ENCODE measurements at places on chromosomes 6 and 20.

DNA sequence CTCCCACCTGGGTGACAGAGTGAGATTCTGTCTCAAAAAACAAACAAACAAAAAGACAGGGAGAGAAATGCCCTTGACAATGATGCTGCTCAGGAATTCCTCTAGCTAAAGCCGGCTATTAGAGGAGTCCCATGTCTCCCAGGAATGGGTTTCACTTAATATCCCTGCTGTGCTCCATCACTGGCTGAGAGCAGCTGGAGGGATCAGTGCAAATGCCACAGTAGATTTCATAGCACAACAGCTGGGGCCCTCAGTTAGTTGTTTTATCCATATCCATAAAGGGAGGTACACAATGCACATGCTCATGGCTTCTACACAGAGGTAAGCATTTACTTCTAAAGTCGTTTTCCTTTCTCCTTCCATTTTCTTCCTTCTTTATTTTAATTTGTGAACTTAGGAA, 742.0 kb upstream of the POU3F2 start:
- DNase-seq, result no peak

GRCh38 chr20:19026901-19027644, 185.4 kb upstream of the SLC24A3 start:
- DNase-seq, result no peak

GRCh38 chr6:169175360-169175887, 78.2 kb downstream of the THBS2 start:
- no peak for DNase-seq

- peak; percentile 16 for DNase-seq
Observed at GRCh38 chr6:79984261-79984660, 20.2 kb upstream of the TTK start.

DNA sequence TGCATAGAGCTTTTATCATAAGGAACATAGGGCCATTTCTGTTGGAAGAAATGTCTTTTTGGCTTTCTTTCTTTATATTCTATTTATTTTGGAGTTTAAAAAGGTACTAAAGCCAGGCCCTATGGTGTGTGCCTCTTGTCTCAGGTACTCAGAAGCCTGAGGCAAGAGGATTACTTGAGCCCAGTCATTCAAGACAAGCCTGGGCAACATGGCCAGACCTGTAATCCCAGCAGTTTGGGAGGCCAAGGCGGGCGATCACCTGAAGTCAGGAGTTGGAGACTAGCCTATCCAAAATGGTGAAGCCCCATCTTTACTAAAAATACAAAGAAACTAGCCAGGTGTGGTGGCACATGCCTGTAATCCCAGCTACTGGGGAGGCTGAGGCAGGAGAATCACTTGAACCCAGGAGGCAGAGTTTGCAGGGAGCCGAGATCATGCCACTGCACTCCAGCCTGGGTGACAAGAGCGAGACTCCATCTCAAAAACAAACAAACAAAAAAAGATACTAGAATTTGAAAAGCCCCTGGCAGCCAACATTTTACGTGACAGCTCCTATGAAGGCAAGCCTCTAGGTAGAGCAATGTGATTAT, 80.0 kb downstream of the CBFA2T2 start:
- no peak for DNase-seq

- no peak for DNase-seq
Observed at GRCh38 chr6:111723412-111723970, 117.8 kb upstream of the TRAF3IP2 start.

- no peak for DNase-seq
Observed at GRCh38 chr6:23003671-23004467, 434.5 kb downstream of the HDGFL1 start.

DNA sequence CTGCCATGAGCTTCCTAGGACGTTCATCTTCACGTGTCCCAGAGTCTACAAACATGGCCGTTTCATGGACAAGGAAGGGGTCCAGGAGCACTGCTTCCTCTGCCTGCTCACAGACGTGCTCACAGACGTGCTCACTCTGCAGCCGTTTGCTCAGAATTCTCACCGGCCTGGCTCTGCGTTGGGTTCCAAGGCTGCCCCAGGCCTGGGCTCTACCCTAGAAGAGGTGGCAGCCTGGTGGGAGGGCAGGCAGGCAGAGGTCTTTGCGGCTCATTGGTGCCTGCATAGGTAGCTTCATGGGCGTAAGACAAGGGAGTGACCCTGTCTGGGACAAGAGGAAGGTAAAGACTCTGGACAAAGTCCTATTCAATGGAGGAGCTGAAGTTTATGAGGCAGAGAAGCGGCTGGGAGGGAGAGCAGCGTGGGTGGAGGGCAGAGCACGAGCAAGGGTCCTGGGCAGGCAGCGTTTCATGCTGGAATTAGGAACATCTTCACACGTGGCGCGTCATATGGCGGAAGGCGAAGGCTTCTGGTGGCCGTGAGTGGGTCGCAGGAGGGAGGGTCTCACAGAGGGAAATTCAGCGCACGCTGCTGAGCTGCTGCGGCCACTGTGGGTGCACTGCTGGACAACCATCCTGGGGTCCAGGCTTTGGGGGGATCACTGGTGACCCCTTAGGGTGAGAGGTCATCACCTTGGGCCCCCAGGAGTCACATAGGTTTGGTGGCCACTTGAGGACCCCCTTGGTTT, 138.2 kb downstream of the PHACTR3 start:
- DNase-seq, result no peak

- DNase-seq, result no peak
Observed at GRCh38 chr6:155287762-155288161, 23.9 kb downstream of the CLDN20 start.

- DNase-seq, result no peak
Observed at GRCh38 chr6:109052018-109052651, 42.5 kb downstream of the SESN1 start.

- DNase-seq, result no peak
Observed at GRCh38 chr6:130797061-130797460, 30.1 kb upstream of the SMLR1 start.

DNA sequence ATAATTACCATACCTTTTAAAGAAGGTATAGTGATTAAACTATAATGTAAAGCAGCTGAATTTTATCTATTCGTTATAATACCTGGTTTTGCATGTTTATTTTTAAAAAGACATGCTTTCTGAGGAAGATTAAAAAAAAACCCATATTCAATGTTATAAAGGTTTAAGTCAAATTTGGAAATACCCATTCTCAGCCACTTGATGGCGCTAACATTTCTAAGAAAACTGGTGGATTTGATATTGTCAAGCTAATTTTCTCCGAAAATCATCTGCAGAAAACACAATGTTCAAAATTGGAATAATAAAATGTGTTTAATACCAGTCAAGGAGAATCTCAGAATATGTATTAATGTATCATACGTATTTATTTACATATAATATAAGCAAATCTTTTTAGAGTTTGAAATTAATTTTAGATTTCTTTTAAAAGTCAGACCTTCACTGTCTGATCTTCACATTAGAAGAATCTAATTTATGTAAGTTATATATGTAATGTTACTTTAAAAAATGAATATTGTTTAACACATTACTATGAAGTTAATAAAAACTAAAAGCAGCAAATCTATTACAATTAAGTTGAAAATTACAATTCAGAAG, 35.0 kb downstream of the SHPRH start:
- peak; percentile 7 for DNase-seq

- no peak for DNase-seq
Observed at GRCh38 chr6:6634735-6635075, 46.2 kb downstream of the LY86 start.

DNA sequence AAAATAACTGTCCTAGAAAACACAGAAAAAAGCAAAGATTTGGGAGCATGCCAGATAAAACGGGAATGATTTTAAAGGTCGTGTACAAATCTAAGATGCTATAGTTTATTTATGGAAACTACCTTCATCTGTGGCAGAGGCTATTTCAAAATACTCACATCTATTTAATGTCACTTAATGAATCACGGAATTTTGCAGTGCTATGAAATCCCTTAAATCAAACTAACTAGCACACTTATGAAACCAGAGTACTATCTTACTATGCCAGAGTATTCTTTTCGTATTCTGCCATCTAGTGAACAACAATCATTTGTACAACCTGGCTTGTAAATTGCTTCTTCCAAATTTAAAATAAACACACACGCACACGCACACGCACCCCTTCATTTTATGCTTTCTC, 77.9 kb upstream of the BMP5 start:
- no peak for DNase-seq

All from CD4-positive, alpha-beta T cell treated with Interleukin-17A for 4 hours (primary cell).